Tibial nerve (tissue), 4 donors: ENCODE measurements at places on chromosomes 1 and 21. TPM values are rescaled to one million over a fixed set of nuclear protein-coding genes. Genes with fewer than 3 reads are reported as not detected.

Gene SLAMF9
- not detected for total RNA-seq

Gene ARHGAP30
- 13.1 TPM for total RNA-seq

Gene FH
- 33.5 TPM for total RNA-seq

Gene FAM76A
- 16.7 TPM for total RNA-seq

DNA sequence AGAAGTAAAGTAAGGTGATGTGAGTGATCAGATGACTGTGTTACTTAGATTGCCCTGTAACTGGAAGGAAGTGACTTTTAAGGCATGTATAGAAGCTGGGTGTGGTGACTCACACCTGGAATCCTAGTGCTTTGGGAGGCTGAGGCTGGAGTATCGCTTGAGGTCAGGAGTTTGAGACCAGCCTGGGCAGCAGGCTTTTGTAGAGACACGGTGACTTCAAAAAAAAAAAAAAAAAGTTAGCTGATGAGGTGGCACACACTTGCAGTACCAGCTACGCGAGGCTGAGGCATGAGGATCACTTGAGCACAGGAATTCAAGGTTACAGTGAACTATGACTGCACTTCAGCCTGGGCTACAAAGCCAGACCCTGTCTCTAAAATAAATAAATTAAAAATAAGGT lies 2.3 kb upstream of the USP16 start:
- no peaks in the 10 kb centered on the region for H3K36me3 ChIP-seq
- peaks cover 26% of the 10 kb centered on the region for H3K4me1 ChIP-seq
- no peak overlapping the region for H3K27ac ChIP-seq
- DNase-seq: no peak

DNA sequence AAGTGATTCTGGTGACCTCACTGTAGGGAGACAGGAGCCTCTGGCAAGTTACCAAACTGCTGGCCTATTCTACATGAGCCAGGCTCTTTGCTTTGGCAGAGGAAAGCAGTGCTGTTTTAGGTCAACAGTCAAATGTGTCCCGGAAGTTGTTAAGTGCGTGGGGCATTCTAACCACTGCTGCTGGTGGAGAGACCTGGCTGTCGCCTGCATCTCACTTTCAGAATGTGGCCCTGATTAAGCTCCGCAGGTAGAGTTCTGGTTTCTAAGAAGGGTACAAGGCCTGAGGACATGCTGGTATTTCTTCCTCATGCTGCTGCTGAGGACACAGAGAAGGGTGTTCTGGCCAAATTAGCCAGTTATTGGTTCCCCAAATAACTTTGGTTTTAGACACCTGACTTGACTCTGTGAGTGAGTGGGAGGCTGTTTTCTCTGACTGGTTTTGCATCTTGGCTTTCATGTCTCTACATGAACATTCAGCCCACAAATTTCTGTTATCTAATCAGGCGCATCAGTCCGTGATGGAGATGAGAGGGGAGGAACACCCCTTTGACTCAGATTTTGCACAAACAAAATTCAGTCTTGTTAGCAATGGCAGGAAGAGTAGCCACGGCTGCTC lies 120.8 kb downstream of the LMO4 start:
- H3K4me1 ChIP-seq: no peaks in the 10 kb centered on the region
- H3K36me3 ChIP-seq: no peaks in the 10 kb centered on the region
- no peak for DNase-seq
- H3K4me3 ChIP-seq: no peak overlapping the region

DNA sequence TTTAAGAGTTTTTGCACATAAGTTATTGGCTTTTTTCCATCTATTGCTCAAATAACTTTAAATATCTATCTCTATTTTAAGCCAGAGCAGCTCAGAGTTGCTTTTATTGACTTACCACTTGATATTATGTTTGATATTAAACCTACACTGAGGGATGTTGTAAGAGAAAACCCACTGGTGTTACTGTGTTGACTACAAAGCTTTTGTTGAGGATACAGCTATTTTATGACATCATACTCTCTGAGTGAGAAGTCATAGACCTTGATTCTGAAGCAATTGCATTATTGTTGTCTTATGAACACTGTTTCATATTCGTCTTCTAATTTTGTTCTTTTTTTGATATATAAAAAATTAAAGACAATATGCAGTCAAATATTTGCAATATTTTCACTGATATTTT lies 560.4 kb downstream of the PTBP2 start:
- H3K27me3 ChIP-seq: no peaks in the 10 kb centered on the region
- no peaks in the 10 kb centered on the region for H3K36me3 ChIP-seq
- DNase-seq: no peak
- no peak overlapping the region for H3K27ac ChIP-seq

DNA sequence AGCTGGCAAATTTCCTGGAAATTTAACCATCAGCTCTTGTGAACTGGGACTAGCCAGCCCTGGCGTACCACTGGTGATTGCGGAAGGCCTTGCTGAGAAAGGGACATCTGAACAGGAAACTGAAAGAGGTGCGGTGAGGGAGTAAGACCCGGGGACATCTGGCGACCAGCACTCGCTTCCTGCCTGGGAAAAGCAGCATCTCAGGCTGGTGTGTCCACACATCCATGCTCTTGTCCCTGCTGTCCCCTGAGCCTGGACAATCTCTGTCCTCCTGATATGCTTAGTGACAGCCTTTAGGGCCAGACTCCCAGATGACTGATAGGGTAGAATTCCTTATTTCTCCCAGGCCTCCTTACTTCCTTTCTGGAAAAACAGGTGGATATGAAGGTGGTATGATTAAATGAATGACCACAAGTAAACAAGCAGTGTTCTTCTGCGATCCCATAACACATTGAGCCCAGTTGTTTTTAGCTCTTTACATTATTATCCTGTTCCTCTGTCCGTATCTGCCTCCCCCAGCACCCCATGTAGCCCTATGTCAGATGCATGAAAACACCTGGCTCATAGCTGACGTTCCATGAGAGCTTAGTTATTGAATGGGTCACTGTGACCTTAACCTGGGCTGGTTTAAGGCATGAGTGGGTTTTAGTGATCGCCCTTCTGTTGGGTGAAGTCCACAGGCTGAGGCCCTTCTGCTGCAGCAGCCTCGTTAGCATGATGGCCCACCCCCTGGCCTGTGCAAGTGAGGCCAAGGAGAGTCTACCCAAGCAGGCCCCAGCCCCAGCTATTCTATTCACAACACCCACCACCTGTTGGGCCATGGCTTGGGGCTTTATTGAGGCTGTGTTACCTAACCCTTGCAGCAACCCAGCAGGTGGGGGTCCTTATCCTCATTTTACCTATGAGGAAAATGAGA lies 76.1 kb upstream of the GADD45A start:
- H3K27ac ChIP-seq: no peak overlapping the region
- no peak for DNase-seq
- H3K4me1 ChIP-seq: peaks cover 15% of the 10 kb centered on the region
- H3K27me3 ChIP-seq: no peaks in the 10 kb centered on the region

DNA sequence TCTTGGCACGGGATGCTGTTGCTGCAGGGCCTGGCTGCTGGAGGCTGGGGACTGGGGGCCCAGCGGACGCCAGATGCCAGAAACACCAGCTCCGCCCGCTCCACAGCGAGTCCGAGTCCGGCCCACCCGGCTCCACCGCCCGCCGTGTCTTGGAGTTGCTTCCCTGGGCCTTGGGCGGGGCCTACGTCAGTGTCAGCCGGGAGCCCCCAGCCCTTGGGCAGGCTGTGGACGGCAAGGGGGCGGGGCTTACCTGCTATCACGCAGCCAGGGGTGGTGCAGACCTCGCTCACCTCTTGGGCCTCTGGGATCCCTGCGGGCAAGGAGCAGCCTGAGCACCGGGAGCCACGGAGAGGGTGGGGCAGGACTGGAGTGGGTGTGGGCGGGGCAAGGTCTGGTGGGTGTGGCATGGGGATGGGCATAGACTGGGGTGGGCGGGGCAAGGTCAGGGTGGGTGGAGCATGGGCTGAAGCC lies 21.8 kb downstream of the MMEL1 start:
- H3K4me3 ChIP-seq: peak overlapping the region; percentile 35
- H3K27ac ChIP-seq: no peak overlapping the region
- H3K4me1 ChIP-seq: no peaks in the 10 kb centered on the region
- H3K27me3 ChIP-seq: peaks cover 3% of the 10 kb centered on the region

- H3K4me1 ChIP-seq: peaks cover 1% of the 10 kb centered on the region
- no peak overlapping the region for H3K27ac ChIP-seq
- H3K4me3 ChIP-seq: no peak overlapping the region
- no peak for DNase-seq
- H3K36me3 ChIP-seq: no peaks in the 10 kb centered on the region
- H3K27me3 ChIP-seq: no peaks in the 10 kb centered on the region
Measured at GRCh38 chr1:236692742-236693141, 6.4 kb downstream of the ACTN2 start.

GRCh38 chr1:161986328-161986727 lies 37.3 kb downstream of the OLFML2B start:
- H3K36me3 ChIP-seq: peaks cover 62% of the 10 kb centered on the region
- H3K27ac ChIP-seq: peak overlapping the region; percentile 73
- H3K4me1 ChIP-seq: peaks cover 8% of the 10 kb centered on the region
- no peaks in the 10 kb centered on the region for H3K27me3 ChIP-seq

DNA sequence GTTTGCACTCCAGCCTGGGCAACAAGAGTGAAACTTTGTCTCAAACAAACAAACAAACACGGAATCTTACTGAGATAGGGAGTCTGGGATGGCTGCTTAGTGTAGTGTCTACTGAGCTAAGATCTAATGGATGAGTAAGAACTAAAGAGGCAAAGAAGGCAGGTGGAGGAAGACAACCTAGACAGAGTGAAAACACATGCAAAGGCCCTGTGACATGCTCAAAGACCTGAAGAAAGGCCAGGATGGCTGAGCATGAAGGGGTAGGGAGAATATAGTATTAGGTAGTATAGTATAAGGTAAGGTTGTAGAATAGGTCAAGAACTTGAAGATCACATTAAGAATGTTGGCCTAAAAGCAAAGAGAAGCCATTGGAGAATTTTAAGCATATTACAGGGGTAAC lies 49.1 kb downstream of the MAP3K7CL start:
- no peaks in the 10 kb centered on the region for H3K27me3 ChIP-seq
- no peak overlapping the region for H3K4me3 ChIP-seq
- H3K27ac ChIP-seq: no peak overlapping the region
- H3K36me3 ChIP-seq: no peaks in the 10 kb centered on the region
- peaks cover 26% of the 10 kb centered on the region for H3K4me1 ChIP-seq

- H3K4me1 ChIP-seq: no peaks in the 10 kb centered on the region
- DNase-seq: no peak
- H3K27ac ChIP-seq: no peak overlapping the region
- no peak overlapping the region for H3K4me3 ChIP-seq
- no peaks in the 10 kb centered on the region for H3K36me3 ChIP-seq
- H3K27me3 ChIP-seq: no peaks in the 10 kb centered on the region
Measured at GRCh38 chr1:77608893-77609292, 73.6 kb downstream of the ZZZ3 start.

DNA sequence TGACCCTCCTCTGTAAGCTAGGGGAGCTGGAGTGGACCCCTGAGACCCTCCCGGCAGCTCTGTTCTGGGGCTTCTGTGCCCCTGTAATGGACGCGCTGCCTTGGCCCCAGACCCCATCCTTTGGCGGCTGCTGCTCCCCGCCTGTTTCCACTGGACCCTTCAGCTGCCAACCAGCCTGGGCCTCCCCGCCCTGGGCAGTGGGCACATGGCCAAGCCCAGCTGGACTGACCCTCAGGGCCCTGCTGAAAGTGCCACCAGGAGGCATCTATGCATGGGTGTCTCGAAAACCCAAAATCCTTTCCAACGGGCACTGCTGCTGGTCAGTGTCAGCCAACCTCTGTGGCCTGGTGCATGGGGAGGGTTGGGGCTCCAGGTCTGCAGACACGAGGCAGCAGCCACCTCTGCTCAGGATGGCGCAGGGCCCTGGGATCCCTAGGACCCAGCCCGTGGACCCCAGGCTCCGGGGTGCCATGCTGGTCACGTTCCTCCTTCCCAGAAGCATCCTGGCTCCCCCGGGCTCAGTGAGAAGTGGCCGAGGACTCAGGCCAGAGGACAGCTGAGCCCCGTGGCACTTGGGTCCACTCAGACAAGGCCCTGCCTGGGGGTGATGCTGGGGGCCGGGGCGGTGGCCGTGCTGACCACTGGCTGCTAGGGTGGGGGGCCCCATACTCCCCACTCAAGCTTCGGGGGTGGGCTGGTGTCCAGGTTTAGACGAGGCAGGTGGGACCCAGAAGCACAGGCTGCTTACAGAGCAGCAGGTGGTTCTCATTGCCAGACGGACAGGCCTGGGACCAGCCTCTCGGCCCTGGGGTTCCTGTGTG lies 46.9 kb downstream of the SLX9 start:
- no peaks in the 10 kb centered on the region for H3K4me1 ChIP-seq
- no peak overlapping the region for H3K27ac ChIP-seq
- no peaks in the 10 kb centered on the region for H3K27me3 ChIP-seq
- no peaks in the 10 kb centered on the region for H3K36me3 ChIP-seq
- no peak for DNase-seq
- H3K4me3 ChIP-seq: no peak overlapping the region

GRCh38 chr1:98008373-98008772 lies 87.5 kb upstream of the DPYD start:
- H3K4me3 ChIP-seq: no peak overlapping the region
- DNase-seq: no peak
- H3K36me3 ChIP-seq: no peaks in the 10 kb centered on the region
- no peaks in the 10 kb centered on the region for H3K4me1 ChIP-seq
- H3K27ac ChIP-seq: no peak overlapping the region

- H3K27me3 ChIP-seq: no peaks in the 10 kb centered on the region
- no peak overlapping the region for H3K27ac ChIP-seq
- H3K36me3 ChIP-seq: no peaks in the 10 kb centered on the region
- H3K4me3 ChIP-seq: no peak overlapping the region
- no peak for DNase-seq
Measured at GRCh38 chr1:116242741-116243140, 130.3 kb upstream of the ATP1A1 start.
